ENCODE measurements at places on chromosomes 4 and X.

- DNase-seq: no peak
Measured at GRCh38 chrX:2457289-2458133, 43.3 kb downstream of the DHRSX start.

DNA sequence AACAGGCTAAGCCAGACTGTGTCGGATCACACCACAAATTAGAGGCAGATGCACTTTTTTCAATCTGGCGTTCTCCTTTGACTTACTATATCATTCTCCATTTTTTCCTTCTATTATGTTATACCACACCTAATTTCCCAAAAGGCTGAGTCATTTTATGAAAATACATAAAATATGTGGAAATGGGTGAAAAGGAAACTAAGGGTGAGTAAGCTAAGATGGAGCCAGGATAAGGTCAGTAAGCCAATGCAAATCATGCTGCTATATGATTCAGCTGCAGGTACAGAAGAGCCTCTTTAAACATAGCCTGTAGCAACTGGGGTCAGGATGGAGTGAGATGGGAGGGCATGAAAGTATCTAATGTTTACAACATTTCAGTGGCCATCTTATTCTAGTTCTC is 94.0 kb upstream of the TEX13A start:
- DNase-seq: no peak

GRCh38 chr4:113433116-113433515 is 328.4 kb downstream of the CAMK2D start:
- DNase-seq: peak; percentile 17

DNA sequence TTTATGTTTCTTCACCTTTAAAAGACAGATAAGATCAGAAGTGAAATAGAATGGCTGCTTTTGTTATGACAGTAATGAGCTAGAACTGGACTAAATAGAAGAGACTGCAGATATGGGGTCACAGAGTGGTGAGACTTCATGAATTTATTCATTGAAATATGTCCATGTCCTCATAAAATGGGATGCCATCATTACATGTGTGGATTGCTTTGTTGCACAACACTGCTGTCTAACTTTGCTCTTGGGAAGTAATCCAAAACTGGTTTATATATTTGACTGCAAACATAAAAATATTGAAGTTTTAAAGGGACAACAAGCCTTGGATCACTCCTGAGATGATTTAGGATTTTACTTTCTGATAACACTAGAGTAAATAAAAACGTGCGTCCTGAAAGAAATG is 209.2 kb upstream of the FAT4 start:
- DNase-seq: peak; percentile 28

DNA sequence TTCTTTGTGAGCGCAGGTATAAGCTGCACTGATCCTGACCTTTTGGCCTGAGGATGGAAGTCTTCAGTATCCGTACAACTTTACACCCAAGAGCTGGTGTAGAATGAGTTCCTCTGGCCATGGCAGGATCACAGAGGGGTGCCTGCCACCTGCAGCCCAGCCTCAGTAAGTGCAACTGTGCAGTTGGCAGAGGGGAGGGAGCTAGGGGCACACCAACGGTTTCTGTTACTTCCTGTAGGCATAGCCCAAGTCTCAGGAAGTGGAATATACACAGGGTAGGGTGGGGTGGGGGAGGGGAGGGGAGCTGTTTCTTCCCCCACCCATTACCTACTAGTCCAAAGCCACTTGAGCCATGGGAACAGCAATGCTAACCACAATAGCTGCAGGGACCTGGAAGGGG is 85.4 kb upstream of the GBA3 start:
- peak; percentile 44 for DNase-seq

DNA sequence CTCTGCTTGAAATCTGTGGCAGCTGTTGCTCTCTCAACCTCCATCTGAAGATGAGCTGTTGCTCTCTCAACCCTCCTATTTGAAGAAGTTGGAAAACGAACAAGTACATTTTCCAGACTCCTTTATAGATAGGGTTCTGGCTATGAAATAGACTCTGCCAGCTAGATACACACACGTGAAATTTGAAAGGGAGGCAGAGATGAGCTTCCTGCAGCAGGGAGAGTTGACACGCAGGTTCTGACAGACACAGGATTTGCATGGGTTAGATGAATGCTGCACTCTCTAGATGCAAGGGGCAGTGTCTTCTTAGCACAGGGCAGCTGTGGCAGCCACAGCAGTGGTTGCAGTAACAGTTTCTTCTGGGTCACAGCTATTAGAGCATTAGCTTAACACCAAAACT is 8.0 kb upstream of the PYURF start:
- no peak for DNase-seq

DNA sequence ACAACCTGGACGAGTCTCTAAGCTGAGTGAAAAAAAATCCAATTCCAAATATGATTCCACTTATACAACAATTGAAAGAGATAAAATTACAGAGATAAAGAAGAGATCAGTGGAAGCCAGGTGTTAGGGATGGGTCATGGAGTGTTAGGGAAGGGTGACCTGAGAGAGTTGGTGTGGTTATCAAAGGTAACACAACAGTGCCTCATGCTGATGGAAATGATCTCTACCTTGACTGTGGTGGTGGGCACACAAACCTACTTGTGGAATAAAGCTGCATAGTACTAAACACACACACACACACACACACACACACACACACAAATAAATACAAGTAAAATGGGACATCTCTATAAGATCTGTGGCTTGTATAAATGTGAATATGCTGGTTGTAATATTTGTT is 26.0 kb downstream of the BEND2 start:
- no peak for DNase-seq

DNA sequence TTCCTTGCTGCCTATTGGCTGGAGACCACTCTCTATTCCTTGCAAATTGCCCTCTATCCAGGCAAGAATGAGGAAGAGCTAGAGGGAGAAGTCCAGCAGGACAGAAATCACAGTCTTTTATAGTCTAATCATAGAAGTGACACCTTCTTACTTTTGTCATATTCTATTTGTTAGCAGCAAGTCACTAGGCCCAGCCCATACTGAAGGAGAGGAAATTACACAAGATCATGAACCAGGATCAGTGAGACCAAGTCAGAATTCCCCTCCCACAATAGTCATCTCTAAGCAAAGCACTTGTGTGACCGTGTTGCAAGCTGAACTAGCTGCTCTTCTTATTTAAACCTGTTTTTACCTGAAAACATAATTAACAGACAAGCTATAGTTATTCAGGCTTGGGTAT is 317.7 kb downstream of the INPP4B start:
- no peak for DNase-seq

- DNase-seq: no peak
Measured at GRCh38 chr4:875818-876423, 50.0 kb upstream of the CPLX1 start.

DNA sequence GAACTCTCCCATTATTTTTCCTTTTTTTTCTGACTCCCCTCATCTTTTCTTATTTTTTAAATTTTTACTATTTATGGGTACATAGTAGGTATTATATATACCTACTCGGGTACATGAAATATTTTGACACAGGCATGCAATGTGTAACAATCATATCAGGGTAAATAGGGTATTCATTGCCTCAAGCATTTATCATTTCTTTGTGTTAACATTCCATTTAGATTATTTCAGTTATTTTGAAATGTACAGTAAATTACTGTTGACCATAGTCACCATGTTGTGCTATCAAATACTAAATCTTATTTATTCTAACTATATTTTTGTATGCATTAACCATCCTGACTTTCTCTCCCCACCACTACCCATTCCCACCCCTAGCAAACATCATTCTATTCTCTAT is 33.8 kb upstream of the SLIT2 start:
- DNase-seq: peak; percentile 34

- no peak for DNase-seq
Measured at GRCh38 chrX:78555401-78555980, 103.6 kb downstream of the RTL3 start.

DNA sequence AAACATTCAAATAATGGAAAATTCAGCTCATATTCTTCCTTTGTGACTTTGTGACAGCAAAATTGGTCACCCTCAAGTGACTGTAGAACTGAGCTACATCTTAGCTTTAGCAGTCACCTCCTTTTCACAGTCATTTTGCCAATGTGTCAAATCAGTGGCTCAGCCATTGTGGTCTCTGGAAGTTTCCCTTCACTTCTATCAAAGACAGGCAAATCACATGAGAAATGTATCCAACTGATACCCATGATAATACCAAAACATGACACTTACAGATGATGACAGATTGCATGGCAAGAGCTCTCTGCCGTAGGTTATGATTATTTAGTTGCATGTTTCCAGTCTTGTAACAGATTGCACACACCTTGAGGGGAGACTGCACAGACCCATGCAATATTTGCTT is 549.8 kb upstream of the MAGEB2 start:
- no peak for DNase-seq

- no peak for DNase-seq
Measured at GRCh38 chr4:93788712-93789111, 39.8 kb upstream of the ATOH1 start.

DNA sequence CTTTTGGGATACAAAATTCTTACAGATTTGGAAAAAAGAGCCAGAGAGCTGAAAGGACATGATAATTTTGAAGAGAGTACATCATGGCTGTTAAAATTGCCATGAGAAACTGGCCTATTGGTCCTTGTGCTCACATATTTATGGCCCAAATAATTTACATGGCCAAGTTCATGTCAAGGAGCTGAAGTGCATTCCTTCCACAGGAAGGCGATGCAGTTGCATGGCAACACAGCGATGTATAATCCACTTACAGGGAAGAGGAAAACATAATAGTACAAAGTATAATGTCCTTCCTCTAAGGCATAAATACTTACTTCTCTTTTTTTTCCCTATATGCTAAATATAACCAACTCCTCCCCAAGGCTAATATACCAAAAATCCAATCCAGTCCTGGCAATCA is 914.5 kb upstream of the AGA start:
- no peak for DNase-seq

DNA sequence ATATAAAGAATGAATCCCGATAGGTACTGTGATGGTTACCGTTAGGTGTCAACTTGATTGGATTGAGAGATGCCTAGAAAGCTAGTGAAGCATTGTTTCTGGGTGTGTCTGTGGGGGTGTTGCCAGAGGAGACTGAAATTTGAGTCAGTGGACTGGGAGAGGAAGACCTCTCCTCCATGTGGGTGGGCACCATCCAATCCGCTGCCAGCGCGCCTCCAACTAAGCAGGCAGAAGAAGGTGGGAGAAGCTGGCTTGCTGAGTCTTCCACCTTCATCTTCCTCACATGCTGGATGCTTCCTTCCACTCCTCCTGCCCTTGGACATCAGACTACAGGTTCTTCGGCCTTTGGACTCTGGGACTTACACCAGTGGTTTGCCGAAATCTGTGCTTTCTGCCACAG is 40.1 kb downstream of the WFS1 start:
- DNase-seq: no peak

DNA sequence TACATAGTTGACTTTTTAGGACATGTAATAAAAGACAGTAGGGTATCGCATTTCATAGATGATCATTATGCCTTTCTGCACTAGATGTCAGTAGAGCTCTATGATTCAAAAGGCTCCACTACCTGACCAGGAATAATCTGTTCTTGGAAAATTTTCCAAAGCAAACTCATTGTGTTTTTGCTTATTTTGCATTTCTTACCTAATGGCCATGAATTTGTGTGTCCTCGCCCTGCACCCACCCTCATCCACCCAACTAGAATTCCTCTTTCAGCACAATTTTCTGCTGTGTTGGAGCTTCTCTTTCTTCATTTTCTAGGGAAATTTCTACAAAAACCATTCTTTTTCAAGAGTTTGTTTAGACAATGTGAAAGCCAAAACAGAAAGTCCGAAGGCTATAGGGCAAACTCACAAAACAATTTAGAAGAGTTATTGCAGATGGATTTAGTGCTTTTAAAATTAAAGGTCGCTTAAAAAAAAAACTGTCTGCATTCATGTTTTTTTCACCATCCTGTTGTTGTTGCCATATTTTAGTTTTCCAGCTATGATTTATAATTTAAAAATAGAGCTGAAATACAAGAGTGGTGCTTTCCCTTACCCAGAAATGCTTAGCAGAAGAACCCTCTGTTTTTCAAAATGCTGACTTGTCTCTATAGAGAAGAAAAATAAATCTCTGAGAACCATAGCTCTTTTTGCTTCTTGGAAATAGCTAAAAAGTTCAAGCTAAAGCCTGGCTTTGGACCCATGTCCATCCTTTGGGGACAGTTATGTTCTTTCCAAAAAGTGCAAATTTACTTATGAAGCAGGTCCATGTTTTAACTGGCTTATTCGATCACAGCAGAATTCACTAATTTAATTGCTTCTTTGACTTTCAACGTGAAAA is 183.7 kb downstream of the SPATA18 start:
- DNase-seq: peak; percentile 20

Measured in EL (cell line).